Kidney glomerular epithelial cell (primary cell): ENCODE measurements at places on chromosomes 4 and X.

DNA sequence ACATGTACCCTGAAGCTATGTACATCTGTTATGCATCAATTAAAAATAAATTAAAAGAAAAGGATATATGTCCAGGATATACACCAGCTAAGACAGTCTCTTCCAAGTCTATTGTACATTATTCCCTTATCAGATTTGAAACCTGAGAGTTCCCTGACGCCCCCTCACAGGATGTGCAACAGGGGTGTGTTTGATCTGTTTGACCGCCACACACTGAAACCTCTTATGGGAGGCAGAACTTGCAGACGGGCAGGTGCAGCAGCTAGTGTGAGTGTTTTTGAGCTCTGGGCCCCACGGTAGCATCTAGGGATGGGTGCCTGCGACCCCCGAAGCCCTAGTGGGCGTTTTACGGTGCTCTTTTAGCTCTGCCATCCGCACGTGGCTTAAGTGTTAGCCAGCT, 4.7 kb downstream of the XG start:
- no peak for DNase-seq

DNA sequence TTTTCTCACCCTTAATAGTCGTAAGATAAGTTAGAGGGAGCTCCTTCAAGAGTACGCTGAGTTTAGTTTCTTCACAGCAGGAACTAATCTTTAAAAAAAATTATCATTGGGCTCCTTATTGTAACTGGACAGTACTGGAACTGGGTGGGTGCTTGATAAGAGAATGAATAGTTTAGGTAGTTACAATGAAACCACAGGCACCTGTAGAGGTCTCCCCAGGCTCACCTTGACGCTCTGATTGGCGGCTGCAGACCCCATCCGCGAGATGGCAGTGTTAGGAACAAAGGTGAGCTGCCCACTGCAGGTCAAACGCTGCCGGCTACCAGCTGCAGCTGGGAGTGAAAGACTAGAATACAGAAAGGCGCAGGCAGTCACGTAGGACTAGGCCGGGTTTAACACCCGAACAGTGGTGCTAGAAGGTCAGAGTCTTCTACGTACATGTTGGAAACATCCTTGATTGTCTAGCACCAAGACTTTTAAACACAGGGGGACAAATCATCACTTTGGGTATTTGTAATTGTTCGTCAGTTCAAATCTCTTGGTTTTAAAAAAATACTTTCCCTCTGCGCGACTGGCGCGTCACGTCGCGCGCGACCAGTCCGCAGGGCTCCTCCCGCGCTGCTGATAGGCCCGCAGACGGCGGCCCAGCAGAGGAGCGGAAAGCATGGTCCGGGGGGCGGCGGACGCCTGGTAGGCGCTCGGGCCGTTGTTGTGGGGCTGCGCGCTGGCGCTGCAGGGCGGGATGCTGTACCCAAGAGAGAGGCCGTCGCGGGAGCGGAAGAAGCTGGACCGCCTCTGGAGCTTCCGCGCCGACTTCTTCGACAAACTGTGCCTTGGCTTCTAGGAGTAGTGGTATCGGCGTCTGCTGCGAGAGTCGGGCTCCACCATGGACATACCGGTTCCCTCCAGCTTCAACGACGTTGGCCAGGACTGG, 45.6 kb downstream of the SMARCA5 start:
- peak; percentile 75 for DNase-seq

DNA sequence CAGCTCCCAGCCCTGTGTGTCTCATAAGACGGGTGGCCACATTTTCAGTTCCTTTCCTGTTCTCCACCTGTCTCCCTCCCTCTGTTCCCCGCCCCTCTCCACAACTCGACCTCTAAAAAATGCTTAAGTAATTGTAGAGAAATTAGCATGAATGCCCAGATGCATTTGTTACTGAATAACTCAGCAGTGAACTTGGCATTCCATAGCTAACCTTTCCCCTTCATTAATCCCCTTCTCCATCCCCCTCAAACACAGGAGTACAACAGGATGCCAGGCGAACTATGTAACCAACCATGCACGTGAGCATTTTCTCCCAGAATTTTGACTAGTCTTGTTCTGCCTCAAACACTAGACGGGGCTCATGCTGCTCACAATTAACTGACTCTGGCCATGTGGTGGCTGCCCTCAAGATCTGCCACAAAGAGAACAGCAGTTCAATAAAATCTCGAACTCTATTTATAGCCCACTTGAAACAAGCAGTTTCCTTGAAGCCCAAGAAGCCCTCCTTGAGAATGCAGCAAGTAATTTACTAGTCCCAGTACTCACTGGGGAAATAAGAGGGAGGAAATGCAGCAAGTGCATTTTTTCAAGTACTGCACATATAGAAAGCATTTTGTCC, 351.2 kb downstream of the ARHGAP24 start:
- DNase-seq = peak; percentile 99

DNA sequence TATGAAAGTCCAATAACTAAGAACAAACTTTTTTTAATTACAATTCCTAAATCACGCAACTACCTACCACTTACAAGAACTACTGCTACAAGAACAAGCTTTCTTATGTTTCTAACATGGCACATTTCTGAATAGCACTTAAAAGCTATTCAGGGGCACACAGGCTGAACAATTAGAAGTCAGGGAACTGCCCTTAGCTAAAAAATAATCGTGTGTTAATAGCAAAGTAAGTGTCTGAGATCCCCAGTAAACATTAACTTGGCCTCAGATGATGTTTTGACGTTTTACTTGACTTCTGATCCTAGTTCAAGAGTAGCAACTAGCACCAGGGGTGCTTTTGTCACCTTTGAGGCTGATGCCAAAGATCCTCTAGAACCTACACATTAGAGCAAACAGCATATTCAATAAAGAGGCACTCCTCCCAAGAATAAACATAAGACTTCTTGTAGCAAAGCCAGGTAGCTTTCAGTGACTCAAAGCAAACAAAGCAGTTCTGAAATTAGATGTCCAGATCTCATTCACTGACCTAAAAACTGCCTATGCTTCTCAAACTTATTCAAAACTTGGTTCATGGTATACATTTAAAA, 16.2 kb downstream of the SPOCK3 start:
- DNase-seq = no peak

DNA sequence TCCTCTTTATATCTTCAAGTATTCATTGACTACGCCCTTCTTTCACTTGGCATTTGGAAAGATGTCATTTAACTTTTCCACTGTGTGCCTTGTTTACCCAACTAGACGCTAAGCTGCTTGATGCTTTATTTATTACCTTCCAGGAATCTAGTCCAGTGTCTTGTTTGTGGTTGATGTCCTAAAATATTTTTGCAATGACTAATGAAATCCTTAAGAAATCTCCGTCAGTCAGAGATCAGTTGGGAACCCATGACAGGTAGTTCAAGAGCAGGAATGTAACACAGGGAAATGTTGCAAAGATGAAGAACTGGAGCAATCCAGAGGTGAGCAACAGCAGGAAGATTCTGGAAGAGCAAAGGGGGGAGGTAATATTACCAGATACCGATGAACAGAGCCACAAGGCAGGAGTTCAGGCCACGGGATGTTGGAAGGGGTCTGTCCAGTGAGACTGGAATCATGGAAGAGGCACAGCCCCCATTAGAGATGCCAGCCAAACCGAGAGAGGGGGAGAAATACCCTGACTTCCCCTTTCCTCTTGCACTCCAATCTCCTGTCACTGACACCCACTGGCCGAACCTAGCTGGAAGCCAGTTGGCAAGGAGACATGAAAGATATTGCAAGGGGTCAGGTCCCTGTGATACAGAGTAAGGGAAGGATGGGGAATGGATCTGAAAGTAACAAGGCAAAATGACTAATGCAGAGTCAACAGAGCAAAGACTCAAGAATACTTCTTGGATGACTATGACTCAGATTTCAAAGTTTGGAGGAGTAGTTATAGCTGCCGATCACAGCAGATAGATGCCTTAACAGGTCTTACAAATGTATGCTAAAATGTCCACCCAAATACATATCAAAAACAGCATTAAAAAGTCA, 62.7 kb upstream of the PHKA2 start:
- peak; percentile 64 for DNase-seq

- no peak for DNase-seq
Measured at GRCh38 chr4:119130365-119131065, 5.1 kb upstream of the MYOZ2 start.

DNA sequence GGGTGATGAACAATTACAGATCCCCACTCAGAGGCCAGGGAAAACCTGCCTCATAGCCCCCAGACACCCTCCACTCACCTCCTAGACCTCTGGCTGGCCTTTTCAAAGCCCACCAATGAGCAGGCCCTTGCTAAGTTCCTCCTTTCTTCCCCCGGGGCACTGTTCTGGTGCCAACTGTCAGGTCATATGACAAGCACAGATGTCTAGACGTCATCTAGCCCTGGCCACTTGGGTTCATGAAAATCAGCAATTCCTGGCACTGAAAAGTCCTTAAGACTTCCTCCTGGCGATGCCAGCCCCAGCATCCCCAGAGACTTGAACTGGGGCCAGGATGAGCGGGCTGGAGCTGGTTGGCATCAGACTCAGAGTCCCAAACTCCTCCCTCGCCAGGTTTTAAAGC, 115.6 kb upstream of the NALF2 start:
- DNase-seq = no peak

GRCh38 chr4:997375-998071, 4.3 kb upstream of the SLC26A1 start:
- no peak for DNase-seq

GRCh38 chrX:125204681-125205132, 115.0 kb upstream of the TEX13C start:
- DNase-seq = no peak

DNA sequence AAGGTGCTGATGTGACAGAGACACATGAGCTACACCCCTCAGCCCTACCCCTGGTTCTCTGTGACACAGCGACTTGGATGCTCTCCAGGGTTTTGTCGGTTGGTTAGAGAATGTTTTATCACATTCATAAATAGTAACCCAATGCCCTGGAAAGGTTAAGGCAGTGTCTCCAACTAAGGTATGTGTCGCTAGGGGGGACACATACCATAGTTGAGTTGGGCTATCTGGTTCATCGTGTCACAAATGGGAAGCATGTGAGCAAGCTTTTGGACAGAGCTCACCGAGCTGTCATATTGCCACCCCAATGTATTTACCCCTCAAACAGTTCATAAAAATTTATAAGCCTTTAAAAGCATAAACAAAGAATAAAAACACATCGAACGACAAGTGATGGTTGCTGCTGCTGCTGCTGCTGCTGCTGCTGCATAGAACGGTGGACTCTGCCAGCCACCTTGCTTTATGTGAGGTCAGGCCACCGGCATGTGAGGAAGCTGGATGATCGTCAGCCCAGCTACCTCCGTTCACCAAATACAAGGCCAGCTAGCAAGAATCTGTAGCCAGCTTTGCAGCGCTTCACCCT, 55.9 kb downstream of the STOX2 start:
- no peak for DNase-seq

DNA sequence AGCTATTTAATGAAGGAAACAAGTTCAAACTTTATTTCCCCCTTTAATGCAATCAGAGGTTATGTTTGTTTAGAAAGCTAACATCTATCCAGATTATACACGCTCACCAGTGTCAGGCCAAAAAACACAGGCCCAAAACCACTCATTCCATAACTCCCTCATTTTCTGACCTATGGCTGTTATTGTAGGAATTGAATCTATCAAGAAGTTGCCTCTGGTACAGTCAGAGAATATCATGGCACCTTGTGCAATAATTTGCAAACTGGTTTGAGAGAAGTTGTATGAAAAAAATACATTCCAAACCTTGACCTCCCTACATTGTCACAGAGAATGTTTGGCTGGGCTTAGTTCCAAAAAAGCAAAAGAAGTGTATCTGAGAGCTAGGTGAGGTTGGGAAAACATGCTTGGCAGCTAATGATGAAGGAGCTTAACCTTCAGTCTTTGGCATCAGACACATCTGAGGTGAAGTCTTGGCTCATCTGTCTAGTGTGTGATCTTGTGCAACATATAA, 591.0 kb downstream of the ANKRD50 start:
- peak; percentile 77 for DNase-seq

GRCh38 chr4:2579910-2580309, 43.5 kb downstream of the FAM193A start:
- no peak for DNase-seq

DNA sequence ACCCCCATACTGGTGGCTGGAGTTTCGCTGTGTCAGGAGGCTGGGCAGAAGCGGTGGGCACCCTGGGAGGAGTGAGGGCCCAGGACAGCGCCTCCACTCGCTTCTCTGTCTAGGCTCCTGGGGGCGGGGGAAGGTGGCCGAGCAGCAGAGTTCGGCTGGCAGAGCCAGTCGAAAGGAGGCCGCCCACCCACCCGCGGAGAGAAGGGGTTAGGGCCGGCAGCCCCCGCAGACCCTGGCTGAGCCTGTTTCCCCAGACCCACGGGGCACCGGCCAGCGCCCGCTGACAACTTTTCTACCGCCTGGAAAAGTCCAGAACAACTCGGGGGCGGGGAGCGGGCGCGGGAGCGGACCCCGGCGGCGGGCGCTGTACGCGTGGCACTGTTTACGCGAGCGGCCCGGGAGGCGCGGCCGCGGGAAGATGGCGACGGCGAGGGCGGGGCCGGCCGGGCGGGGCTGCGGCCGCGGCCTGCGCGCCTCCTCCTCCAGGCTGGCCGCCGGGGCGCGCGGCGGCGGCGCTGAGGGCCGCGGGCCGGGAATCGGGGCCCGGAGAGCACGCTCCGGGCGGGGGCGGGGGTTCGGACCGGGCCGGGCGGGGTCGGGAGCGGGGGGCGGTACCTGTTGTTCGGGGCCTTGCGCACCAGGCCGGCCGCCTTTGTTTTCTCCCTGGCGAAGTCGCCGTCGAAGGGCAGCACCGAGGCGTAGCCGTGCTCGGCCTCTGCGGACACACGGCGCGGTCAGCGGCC, 628 bp downstream of the MXD4 start:
- no peak for DNase-seq

- peak; percentile 0 for DNase-seq
Measured at GRCh38 chrX:133294126-133294525, 76.0 kb upstream of the TFDP3 start.

DNA sequence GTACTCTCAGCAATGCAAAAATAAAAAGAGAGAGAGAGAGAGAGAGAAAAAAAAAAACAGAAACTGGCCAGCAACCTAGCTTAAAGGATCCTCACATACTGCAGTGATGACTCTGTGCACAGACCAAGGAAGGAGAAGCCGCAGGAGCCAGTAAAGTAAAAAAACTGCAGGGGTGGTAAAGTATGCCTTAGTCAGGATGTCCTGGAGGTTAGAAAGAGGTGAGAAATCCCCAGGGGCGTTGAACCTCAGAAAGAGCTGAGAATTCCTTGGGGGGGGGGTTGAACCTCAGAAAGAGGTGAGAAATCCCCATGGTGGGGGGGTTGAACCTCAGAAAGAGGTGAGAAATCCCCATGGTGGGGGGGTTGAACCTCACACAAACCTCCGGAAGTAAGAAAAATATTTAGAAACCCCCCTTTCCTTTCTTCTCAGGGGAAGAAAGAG, 48.0 kb downstream of the MAGEA9 start:
- DNase-seq = peak; percentile 47
